ENCODE measurements at places on chromosomes 6 and 20.
A peak's percentile ranks its signal among the peaks of the same experiment; 100 is the strongest.

- peak; percentile 51 for DNase-seq
These were observed 57.3 kb downstream of the BCKDHB start for GRCh38 chr6:80163754-80164187.

GRCh38 chr20:36126836-36127527 lies 27.6 kb upstream of the EPB41L1 start:
- no peak for DNase-seq

GRCh38 chr6:110674096-110674495 lies 141.2 kb downstream of the CDK19 start:
- no peak for DNase-seq

DNA sequence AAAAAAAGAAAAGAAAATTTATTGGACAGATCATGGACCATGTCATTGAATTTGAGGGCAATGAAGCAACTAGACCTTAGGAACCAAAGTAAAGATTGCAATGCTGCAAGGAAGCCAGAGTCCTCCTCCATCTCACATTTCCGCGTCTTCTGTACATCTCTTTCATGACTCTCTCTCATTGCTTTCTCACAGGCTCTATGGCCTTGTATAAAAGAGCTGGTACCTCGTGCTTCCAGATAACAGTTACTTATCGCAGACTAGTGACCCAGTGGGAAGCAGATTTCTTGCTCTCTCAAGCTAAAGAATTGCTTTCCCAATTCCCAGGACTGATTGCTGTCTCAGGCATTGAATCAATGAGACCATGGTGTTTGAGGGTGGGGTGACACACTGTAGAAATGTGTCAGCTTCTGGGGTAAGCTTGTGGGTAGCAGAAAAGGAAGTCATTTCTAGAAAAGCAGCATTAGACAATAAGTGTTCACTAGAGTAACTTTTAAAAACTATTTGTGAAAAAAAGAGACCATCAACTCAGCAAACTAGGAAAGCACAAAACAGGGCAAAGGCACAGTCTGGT lies 635.3 kb downstream of the UTRN start:
- DNase-seq, result no peak

- DNase-seq, result peak; percentile 17
These were observed 34.0 kb downstream of the NUDT3 start for GRCh38 chr6:34358389-34358905.

DNA sequence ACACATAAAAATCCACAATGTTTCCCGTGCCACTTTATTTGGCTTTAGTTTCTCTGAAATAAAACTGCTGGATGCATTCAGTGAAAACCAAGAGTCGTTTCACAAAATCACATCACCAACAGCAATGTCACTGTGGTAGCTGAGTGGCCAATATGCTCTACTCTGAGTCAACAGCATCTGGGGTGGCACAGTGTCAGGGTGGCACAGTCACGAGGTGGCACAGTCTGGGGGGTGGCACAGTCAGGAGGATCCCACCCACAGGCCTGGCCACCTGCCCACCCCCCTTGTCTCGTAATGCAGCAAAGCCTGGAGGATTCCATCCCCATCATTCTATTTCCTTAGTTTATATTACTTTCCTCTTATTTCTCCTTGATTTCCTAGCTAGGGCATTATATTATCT lies 87.0 kb downstream of the ANKRD60 start:
- no peak for DNase-seq

DNA sequence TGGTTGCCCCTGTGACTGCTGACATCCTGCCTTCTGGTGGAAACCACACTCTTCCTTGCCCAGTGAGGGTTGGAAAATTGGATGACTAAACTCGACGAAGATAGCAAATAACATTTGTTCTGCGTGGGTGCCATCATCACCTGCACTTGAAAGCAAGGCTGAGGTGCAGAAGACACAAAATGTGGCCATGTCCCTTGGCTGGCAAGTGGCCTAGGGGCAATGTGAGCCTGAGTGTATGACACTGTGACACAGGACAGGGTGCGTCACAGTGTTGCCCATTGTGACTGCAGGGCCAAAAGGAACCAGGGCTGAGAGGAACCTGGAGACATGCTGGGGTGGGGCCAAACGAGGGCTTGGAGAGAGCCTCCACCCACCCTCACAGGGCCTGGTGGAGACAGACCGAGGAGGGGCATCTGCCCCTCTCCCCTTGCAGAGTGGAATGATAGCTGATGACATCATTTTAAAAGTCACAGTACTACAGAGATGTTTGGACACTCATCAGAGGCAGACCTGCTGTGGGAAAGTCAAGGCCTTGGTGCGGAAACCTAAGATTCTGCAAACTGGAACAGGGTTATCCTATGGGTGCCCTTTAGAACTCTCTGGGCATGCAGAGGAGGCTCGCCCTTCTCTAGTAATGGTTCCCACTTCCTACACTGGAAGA lies 12.8 kb upstream of the HLA-F start:
- no peak for DNase-seq

DNA sequence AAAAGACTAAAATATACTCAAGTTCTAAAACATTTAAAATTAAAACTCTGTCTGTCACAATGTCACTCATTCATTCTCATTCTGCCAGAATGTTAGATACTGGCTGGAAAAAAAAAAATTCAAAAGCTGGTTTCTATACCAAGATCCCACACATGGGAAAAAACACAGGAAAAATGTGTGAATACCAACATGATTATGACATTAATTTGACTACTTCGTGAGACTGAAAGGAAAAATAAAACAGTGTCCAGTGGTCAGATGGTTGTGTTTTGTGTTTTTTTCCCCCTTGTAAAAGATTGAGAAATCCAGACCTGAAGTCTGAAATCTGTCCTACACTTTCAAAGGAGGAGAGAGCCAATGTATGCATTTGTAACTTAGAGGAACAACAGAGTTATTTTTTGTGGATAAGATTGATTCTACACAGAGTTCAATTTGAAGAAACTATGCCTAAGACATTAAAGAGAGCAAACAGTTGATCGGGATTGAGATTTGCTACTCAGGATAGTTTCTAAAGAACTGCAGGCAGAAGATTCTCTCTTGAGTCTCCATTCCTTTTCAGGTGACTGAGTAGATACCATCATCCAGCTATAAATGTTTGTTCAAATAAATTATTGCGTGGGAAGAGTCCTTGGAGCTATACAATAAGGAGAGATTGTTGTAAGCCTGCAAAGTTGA lies 39.2 kb upstream of the TXLNB start:
- DNase-seq, result no peak

DNA sequence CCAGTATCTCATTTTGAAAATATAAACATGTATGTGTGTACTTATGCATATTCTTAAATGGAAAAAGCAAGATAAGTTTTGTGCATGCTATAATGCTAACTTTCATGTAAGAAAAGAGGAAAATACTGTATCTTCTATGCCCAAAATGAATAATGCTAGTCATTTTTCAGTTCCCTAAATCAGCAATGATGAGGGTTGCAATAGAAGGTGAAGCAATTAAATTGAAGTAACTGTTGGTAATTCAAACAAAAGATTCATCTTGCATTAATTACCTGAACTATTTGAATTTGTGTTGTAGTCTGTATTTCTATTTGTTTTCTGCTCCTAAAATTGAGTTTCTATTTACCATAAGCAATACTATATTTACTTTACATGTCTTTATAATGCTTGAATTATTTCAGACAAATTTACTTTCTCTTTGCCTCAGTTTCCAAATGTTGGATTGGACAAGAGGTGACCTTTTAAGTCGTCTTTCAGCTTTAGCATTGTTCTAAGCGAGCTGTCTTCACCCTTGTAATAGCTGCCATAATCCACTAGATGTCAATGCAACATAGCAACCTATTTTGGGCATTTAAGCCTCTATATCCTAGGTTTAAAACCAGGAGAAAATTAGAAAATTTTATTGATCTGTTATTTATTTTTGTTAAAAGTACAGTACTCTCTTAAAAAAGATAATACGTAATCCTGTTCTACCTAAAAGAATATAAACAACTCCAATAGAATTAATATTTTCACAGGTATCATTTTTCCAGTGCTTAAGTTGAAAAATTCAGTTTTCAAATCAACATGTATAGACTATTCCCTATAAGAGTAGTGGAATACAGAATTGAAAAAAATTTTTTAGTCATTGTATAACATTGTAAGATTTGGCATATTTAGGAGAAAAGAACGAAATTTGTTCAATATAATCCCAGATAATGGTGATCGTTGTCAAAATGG lies 52.3 kb upstream of the IFNGR1 start:
- DNase-seq, result no peak

GRCh38 chr6:121434037-121434770 lies 1.2 kb upstream of the GJA1 start:
- DNase-seq, result no peak

DNA sequence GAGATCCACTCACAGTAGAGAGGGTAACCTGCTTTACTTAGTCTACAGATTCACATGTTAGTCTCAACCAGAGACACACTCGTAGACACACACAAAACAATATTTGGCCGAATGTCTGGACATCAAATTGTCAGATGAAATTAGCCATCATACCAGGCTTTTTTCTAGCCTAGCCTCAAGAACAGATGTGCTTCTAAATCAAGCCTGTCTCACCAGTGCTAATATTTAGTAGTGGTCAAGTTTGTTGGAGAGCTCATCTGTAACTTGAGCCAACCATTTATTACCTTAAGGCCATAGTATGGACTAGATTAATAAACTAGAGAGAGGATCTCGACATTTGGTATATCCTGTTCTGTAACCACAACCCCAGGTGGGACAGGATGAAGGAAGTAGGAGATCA lies 1118.8 kb upstream of the MAP3K7 start:
- no peak for DNase-seq

- no peak for DNase-seq
These were observed 33.2 kb upstream of the ADGRF5 start for GRCh38 chr6:46954837-46955451.

DNA sequence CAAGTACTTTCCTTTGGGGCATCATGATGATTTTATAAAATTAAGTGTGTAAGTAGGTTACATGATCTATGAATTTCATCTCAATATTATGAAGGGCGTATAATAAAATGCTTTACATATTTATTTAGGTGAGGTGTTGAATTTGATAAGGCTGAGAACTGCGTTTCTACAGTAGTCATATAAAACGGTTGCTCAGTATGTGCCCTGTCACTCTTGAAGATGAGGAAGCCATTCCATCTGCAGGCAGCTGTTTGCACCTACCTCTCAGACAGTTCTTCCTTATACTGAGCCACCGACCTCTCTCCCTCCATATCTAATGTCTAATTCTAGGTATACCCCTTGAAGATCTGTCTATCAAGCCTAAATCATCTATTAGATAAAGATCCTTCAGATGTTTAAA lies 16.1 kb downstream of the NCOA7 start:
- DNase-seq, result no peak

DNA sequence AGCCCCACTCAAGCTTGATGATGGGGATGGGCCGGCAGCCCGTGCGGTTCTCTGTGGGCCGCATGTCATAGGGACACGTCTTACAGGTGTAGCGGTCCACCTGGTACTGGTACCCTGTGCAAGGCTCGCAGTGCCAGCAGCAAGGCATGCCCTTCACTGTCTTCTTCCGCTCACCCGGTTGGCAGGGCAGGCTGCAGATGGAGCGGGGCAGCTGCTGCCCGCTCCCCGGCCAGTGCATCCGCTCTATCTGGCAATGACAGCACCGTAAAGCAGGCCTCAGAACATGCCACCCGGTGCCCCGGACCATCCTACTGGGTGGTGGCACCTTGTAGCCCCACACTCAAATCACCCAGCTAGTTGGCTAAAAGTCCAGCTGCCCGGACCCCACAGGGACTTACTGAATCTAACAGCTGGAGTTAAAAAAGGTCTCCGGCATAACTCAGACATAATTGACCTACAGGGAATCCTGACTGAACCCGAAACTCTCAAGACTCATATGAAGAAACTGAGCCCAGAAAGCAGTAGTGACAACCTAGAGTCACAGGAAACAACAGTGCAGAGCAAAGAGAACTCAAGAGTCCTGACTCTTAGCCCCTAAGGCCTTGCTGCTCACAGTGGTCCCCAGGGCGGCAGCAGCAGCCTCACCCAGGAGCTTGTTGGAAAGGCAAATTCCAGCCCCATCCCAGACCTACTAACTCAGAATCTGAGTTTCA lies 109.4 kb downstream of the GRM4 start:
- no peak for DNase-seq

GRCh38 chr6:46262928-46263706 lies 92.3 kb upstream of the ENPP5 start:
- no peak for DNase-seq

Data from AG04449 (cell line).